ENCODE measurements at places on chromosomes 16 and 17. TPM values are rescaled to one million over a fixed set of nuclear protein-coding genes. Genes with fewer than 3 reads are reported as not detected.

GRCh38 chr16:26697807-26698206 is 368.9 kb upstream of the C16orf82 start:
- DNase-seq: no peak

DNA sequence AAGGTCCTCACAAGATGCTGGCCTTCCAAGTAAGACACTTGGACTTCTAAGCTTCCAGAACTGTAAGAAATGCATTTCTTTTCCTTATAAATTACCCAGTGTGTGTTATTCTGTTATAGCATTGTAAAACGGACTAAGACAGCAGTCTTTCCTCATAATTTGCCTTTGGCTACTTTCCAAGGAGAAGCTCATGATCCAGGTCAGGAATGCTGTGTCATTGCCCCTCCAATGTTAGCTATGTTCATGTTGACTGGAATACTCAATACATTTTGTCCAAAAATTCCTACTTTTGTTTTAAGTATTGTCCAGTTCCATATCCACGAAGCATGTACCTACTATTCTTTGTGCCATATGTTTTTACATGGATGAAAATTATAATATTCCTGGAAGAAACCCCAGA is 234.6 kb downstream of the HS3ST3A1 start:
- no peak for DNase-seq

GRCh38 chr17:17853811-17854447 is 17.1 kb upstream of the SREBF1 start:
- no peak for DNase-seq

The CETP gene
- total RNA-seq: 1.0 TPM
